ENCODE measurements at places on chromosomes 7 and 10.

DNA sequence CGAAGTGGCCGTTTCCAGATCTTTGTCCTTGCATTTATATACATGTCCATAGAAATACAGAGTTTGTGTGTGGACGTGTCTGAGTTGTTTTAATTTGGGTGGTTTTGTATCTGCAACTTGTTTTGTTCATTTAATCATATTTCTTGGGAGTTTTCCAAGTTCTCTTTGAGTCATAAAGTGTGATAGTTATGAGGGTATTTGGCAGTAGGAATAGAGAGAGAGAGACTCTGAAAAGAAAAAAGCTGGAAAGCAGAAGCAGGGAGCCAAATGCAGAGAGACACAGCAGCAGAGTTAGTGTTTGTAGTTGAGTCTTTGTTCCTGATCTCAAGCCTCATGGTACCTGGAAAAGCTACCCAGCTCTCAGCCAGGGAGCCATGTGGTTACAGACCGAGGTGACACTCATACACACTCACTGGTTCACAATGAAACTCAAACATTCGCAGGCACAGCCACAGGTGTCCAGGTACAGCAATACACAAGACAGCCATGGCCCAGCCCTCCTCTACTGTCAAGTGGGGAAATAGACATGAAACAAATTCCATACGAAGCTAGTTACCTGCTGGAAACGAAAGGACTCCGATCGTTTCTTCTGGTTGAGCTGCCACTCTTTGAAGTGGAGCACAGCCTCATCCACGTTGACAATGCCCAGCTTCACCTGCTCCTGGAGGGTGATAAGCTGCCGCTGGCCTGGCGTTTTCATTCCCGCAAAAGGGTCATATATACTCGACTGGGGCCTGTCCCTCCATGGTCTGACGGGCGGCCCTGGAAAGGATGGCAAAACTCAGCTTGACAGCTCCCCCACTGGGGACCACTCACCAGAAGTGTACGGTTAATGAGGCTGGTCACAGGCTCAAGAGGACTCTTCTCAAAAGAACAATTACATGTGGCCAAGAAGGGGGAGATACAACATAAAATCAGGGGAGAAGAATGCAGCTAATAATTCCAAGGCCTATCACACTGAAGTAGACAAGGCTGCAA lies 33.3 kb upstream of the TM9SF3 start:
- DNase-seq = no peak

DNA sequence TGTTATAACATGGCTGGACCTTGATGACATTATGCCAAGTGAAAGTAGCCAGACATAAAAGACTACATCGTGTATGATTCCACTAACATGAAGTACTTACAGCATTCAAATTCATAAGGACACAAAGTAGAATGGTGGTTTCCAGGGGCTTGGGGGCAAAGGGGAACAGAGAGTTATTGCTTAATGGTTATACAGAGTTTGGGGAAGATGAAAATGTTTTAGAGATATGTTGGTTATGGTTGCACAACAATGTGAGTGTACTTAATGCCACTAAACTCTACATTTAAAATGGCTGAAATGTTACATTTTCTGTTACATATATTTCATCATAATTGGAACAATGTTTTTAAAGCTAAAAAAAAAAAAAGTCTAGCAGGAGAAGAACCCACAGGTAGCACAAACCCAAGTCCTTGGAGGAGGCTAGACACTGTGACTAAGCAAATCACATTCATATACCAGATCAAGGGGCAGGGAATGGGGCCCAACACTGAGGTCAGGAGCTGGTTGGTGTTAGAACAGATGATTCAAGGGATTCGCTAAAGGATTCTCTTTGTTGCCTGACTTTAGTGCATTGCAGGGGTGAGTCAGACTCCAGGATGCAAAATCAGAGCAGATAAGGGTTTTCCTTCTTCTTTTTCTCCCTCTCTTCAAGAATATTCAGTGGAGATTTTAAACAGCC lies 25.1 kb upstream of the AOAH start:
- DNase-seq = no peak

GRCh38 chr7:13713092-13713491 lies 276.4 kb downstream of the ETV1 start:
- DNase-seq = no peak

DNA sequence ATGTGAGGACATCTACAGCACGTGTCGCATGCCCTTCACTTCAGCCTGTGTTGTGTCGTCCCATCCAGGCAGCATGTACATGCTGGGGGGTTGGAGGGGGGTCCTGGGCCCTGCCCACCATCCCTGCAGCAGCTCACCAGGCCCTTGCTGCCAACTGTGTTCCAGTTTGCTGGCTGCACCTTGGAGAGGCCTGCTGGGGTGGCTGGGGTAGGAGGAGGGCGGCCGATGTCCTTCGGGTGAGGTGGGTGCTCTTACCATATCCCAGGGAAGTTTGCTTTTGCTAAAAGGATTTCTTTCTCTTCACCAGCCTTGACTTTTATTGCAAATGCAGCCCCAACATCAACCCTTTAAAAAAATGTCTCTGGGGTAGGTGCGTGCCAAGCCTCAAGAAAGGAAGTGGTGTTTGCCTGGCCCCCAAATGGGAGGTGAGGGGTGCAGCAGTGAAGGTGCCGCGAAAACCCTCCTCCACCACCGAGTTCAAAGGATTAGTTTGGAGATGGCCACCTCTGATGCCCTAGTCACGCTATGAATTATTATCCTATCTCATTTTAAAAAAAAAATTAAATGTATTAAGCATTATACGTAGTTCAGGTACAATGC lies 165.8 kb upstream of the KLF6 start:
- no peak for DNase-seq

DNA sequence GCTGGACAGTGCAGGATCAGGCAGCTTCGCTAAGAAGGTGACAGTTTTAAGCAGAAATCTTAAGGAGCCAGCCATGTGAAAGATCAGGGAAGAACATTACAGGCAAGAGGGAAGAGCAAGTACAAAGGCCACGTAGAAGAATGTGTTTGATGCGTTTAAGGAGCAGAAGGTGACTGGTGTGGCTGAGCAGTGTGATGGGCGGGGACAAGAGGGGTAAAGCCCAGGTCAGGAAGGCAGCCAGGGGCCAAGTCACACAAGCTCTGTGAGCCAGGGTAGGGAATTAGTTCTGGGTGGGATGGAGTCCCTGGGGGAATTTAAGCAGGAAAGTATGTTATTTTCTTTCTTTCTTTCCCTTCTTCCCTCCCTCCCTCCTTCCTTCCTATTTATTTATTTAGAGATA lies 166.9 kb downstream of the SH3PXD2A start:
- DNase-seq = no peak

- no peak for DNase-seq
These were observed 192.3 kb upstream of the PRSS58 start for GRCh38 chr7:142450206-142450605.

Data from endothelial cell of umbilical vein (primary cell).